Effector CD4-positive, alpha-beta T cell (primary cell): ENCODE measurements at places on chromosomes 5 and 9.

DNA sequence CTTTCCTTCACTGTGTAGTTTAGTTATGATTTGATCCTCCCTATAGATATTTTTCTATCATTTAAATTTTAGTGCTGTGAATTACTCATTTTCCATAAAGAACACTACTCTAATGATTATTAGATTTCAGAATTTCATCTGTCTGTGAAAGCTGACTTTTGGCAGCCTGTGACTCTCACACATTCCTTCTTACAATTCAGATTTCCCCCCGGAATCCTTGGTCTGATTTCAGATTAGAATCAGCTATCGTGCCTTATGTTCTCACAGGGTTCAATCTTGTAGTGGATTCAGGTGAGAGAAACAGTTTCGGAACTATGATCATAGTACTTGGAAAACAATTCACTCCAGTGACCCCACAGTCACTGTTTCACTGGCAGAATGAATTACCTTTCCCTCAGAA is 26.2 kb downstream of the ZNF474 start:
- no peak for DNase-seq

GRCh38 chr5:32369542-32370155 is 56.9 kb upstream of the MTMR12 start:
- DNase-seq: no peak

GRCh38 chr9:107782789-107783188 is 293.2 kb upstream of the KLF4 start:
- no peak for DNase-seq

- DNase-seq: no peak
These were observed 12.6 kb downstream of the DIRAS2 start for GRCh38 chr9:90629991-90630390.

DNA sequence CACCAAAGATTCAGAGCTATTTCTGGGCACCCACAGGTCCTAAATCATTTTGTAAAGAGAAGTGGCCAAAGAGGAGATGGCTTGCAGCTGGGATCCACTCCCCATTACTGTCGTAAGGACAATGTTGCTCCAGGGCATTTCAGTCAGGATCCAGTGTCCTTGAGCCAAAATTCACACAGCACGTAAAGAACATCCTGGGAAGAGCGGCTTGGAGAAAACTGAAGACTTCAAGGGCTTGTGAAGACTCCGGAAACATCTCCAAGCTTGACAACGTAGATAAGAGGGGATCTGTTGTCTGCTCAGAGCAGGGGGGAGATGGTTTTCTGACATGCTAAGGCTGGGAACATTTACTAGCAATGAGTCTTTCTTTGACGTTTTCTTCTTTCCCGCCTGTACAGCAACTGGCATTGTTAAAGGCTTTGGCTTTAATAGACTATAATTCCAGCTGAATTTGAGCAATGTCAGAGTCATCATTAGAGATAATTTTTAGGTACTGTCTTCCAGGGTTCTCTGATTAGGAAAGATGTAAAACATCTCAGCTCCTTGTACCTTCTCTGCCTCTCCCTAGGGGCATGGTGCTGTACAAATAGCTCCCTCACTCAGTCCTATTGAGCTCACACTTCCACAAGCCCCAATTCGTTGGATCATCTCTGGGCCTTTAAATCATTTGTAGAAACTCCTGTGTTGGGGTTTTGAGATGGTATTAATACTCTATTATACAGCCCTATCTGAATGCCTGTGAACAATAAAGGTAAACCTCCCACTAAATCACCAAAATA is 39.7 kb downstream of the EGFLAM start:
- DNase-seq: no peak

- DNase-seq: no peak
These were observed 68.5 kb downstream of the PRLR start for GRCh38 chr5:35161652-35162273.

- DNase-seq: no peak
These were observed 51.0 kb upstream of the APC start for GRCh38 chr5:112686675-112687074.

DNA sequence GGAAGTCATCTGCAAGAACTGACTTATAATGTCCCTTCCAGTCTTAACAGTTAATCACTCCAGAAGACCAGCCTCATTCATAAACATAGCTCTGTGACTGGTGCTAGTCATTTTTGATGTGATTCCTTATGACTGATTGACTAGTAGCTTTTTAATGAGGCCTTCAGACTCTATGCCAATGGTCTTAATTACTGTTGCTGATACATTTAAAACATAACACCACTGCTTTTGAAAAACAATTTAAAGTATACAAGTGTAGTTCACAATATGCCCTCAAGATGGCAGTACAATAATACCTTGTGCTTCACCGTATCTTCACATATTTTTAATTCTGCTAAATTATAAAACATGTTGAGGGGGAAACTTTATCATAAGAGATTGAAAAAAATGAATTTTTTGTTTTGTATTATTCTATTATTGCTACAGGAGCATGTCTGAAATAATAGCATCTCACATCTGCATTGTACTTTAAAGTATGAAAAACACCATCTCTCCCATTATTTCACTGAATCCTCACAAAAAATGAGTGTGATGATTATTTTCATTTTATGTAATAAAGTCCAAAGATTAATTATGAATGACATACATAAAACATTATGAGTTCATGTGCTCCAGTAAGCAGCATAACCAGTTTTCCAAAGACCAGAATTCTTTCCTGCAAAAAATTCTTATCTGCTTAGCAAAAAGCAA is 55.2 kb upstream of the SHISAL2B start:
- no peak for DNase-seq

DNA sequence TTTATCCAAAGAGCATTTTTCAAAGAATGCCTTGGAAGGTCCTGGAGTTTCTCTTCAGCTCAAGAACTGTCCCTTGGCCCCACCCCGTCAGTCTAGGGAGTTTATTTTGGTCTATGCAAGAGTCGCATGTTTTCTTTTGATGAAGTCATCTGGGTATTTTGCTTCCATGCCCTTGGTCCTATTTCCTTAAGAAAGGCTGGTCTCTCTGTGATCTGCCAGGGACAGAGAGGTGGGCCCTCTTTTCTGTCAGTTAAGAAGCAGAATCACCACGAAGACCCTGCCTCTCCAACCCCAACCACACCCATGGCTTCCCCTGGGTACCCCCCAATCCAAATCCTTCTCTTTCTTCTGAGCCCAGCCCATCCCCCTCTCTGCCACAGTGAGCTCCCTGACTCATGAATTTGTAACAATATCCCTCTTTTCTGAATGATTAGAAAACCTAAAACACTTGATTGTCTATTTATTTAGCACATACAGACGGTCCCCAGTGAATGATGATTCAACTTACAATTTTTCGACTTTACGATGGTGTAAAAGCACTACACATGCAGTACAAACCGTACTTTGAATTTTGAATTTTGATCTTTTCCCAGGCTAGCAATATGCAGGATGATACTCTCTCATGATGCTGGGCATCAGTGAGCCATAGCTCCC is 163.5 kb upstream of the ADRA1B start:
- DNase-seq: no peak

GRCh38 chr5:117262572-117263131 is 688.0 kb upstream of the SEMA6A start:
- no peak for DNase-seq

- no peak for DNase-seq
These were observed 63.5 kb upstream of the TBC1D2 start for GRCh38 chr9:98318834-98319478.

DNA sequence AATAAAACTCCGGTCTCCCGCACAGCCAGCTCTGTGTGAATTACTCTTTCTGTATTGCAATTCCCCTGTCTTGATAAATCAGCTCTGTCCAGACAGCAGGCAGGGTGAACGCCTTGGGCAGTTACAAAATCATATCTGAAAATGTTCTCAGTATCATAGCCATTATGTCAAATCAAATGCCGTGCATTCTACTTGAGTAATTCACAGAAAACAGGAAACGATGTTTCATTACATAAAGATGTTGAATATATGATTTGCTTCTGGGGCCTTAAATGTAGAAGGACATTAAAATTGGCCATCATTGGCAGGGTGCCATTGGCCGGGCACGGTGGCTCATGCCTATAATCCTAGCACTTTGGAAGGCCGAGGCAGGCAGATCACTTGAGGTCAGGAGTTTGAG is 8.5 kb downstream of the POLR3G start:
- DNase-seq: no peak

DNA sequence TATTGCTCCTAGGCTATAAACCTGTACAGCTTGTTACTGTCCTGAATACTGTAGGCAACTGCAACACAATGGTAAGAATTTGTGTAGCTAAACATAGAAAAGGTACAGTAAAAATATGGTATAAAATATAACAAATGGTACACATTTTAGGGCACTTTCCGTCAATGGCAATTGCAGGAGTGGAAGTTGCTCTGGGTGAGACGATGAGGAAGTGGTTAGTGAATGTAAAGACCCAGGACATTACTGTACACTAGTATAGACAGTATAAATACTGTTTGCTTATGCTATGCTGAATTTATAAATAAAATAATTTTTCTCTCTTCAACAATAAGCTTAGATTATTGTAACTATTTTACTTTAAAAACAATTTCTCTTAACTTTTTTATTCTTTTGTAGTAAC is 15.6 kb upstream of the ADRB2 start:
- DNase-seq: no peak

- DNase-seq: no peak
These were observed 382.3 kb upstream of the CDH10 start for GRCh38 chr5:25027061-25027460.

DNA sequence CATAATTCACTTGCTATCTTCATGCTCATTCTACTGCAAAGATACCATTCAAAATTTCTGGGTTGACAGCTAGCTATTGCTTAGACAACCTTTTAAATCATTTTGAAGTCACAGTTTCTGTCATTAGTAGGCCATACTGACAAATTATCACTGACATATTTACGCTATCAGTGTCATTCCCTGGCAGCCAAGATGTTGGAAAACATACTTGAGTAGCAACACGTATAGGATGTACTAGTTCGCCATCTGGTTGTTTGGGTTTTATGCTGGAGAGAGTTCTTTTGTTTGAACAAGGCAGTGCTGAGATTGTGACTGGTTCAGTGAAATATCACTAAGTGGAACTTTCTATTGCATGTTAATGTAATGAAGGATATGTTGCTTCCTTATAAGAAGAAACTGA is 621.9 kb downstream of the DTWD2 start:
- no peak for DNase-seq

- DNase-seq: no peak
These were observed 8.5 kb upstream of the DNAJC25 start for GRCh38 chr9:111622626-111623025.

GRCh38 chr5:90356622-90357021 is 52.9 kb downstream of the CETN3 start:
- no peak for DNase-seq

DNA sequence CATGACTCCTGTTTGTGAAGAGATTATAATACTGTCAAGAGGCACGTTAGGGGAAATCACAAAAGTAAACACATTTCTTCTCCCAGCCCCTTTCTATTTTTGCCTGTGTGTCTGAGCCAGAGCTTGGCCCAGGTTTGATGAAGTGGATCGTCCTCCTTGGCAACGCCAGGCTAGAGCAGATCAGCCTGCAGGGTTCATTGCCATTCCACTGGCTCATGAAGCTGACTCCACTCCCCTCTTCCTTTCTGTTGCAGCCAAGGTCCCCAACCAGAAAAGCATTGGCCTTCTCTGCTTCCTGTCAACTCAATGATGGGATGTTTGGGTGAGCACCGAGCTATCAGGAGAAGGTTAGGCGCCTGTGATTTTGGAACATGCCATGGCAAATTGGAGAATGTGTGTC is 3.3 kb downstream of the ADRB2 start:
- no peak for DNase-seq

DNA sequence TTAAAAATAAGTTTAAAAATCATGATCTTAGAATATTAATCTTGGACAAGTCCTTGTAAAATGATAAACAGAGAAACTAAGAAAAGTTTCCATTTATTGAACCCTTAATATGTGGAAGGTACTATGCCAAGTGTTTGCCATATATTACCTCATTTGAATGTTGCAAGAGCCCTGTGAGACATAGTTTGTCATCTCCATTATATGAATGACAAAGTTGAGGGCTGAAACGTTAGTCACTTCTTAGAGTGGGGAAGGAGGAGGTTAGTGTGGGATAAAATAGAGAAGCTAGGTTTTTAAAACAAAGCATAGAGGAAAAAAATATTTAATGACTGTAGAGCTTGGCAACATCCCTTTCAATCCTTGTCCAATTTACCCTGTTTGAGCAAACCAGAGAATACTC is 2.0 kb downstream of the TNC start:
- no peak for DNase-seq

DNA sequence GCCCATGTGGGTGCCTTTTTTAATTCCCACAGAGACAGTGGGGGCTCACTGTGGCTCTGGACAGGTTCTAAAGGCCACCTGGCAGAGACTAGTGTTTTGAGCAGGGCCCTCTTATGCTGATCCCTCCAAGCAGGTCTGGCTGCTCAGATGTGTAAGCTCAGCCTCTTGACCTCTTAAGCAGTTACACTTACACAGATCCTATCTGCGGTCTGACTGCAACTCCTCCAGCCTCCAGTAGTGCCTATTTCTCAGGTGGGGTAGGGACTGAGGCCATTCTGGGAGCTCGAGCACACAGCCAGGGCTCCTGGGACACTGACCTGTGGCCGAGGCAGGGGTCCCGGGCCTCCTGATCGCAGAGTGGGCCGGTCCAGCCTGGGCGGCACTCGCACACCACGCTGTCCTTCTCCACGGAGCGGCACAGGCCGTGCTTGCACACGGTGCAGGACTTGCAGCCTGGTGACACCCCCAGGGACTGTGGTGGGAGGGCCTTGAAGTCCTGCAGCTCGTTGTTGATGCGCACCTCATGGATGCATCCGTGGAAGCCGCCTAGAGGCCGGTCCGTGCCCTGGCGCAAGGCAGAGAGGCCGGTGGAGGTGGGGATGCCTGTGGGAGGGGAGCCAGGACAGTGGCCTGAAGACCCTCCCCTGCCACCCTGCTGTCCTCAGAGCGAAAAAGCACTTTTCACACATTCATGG is 91.9 kb upstream of the PANK3 start:
- no peak for DNase-seq

DNA sequence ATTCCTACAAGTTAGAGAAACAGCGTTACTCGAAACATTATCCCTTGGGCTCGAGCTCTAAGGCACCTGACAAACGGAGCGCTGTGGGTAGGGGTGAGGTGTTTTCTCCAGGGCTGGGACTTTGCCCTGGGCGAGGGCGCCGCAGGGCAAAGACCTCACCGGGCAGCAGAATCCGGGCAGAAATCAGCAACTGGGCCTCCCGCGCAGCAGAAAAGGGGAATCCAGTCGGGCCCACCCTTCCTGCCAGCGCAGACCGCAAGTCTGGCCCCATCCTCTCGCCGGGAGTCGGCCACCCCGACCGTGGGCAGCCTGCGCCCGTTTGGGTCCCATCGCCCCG is 430 bp upstream of the MSH3 start:
- no peak for DNase-seq

DNA sequence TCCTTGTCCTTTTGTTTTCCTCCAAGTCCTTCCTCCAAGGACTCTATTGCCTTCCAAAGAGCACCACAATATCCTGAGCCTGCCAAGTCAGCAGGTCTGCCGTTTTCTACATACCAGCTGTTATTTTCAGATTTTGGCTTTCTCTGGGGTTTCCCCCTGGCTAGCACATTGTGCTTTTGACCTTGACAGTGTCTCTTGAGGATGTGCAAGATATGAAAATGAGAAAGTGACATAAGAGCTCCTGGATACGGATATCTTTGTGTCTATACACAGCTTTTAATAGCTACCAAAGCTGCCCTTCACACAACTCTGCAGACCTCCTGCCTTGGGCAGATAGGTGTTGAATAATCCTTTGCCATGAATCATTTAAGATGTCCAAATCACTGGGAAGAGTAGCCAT is 67.0 kb downstream of the HAPLN1 start:
- DNase-seq: no peak

- no peak for DNase-seq
These were observed 1647.4 kb upstream of the CDH9 start for GRCh38 chr5:28685794-28686193.
